Calu3 (cell line): ENCODE measurements at places on chromosomes 3 and 15. TPM values are rescaled to one million over a fixed set of nuclear protein-coding genes. Genes with fewer than 3 reads are reported as not detected.

DNA sequence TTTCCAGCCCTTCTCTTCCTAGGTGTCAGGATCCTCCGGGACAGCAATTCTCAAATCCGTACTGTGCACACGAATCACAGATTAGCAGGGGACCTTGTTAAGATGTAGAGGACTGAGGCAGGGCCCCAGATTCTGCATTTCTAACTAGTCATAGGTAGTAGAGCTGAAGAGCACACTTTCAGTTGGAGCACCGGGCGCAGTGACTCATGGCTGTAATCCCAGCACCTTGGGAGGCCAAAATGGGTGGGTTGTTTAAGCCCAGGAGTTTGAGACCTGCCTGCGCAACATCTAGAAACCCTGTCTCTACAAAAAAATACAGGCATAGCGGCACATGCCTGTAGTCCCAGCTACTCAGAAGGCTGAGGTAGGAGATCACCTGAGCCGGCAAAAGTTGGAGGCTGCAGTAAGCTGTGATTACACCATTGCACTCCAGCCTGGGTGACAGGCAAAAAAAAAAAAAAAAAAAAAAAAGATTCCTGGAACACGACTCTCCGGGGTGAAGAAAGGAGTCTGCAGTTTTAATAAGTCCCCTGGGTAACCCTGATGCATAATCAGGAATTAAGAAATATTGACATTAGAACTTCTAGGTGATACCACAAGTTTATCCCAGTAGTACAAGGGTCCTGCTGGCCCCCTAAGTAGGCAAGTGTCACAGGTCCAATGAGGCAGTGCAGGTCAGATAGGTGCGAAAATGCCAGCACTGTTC is 21.4 kb upstream of the IGDCC3 start:
- no peaks in the 10 kb centered on the region for H3K36me3 ChIP-seq
- DNase-seq, result no peak
- no peak overlapping the region for H3K4me3 ChIP-seq

GRCh38 chr3:16318176-16318575 is 53.2 kb downstream of the OXNAD1 start:
- H3K27me3 ChIP-seq, result no peaks in the 10 kb centered on the region
- no peaks in the 10 kb centered on the region for H3K36me3 ChIP-seq
- no peak overlapping the region for H3K27ac ChIP-seq
- H3K4me3 ChIP-seq, result no peak overlapping the region
- DNase-seq, result no peak
- no peaks in the 10 kb centered on the region for H3K4me1 ChIP-seq

GRCh38 chr3:114435386-114436115 is 141.7 kb downstream of the TIGIT start:
- no peaks in the 10 kb centered on the region for H3K4me1 ChIP-seq
- H3K27ac ChIP-seq, result no peak overlapping the region
- no peaks in the 10 kb centered on the region for H3K27me3 ChIP-seq
- H3K36me3 ChIP-seq, result no peaks in the 10 kb centered on the region
- no peak for DNase-seq

DNA sequence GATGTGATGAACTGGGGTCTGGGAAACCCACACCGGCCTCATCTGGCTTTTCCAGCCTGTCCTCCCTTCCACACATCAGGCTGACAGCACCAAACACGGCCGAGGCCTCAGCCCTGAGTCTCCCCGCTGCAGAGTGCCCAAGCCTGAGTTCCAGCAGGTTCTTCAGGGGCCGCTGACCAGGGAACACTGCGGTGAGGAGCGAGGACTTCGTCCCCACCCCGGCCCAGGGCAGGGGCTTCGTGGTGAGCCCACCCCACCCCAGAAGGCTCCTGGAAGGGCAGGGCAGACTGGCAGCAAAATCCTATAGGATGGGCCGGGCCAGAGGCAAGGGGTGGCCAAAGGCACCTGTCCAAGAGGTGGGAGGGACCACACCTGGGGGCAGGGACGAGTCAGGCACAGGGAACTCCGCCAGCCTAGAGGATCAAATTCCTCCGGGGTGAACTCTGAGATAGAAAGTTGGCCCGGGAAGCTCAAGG is at the start of gene SLC51A:
SLC51A (plus strand) TSS at position 446 of the 476 bp plus-strand sequence. CDS start 179 bp downstream, outside the sequence.
- H3K36me3 ChIP-seq, result no peaks in the 10 kb centered on the region
- H3K27me3 ChIP-seq, result peaks cover 63% of the 10 kb centered on the region
- H3K4me3 ChIP-seq, result peak within 1 kb of the TSS; percentile 33
- H3K27ac ChIP-seq, result no peak within 1 kb of the TSS

DNA sequence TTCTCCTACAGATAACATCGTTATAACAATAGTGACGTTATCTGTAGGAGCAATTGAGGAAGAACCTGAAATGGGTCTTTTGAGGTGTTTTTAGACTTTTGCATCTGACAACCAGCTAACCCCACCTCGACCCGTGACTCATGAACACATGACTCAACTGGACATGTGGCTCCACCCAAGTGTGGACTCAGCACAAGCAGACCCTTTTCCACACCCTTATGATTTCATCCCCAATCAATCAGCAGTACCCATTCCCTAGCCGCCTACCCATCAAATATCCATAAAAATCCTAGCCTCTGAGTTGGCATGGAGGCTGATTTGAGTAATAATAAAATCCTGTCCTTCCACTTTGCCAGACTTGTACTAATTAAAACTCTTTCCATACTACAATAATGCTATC is 255.4 kb downstream of the ARPP21 start:
- peaks cover 6% of the 10 kb centered on the region for H3K4me1 ChIP-seq
- H3K4me3 ChIP-seq, result no peak overlapping the region
- H3K27me3 ChIP-seq, result no peaks in the 10 kb centered on the region
- no peak overlapping the region for H3K27ac ChIP-seq
- no peak for DNase-seq

Gene PSTPIP1
- total RNA-seq, result not detected in 2 replicates

- no peak for DNase-seq
- H3K36me3 ChIP-seq, result peaks cover 17% of the 10 kb centered on the region
- H3K4me3 ChIP-seq, result peak overlapping the region; percentile 64
- H3K4me1 ChIP-seq, result peaks cover 32% of the 10 kb centered on the region
- H3K27me3 ChIP-seq, result no peaks in the 10 kb centered on the region
- H3K27ac ChIP-seq, result peak overlapping the region; percentile 27
These were observed 2.6 kb downstream of the RBMS3 start for GRCh38 chr3:29283231-29284119.
